ENCODE measurements at places on chromosomes 6 and 20.

GRCh38 chr20:46206025-46206424 is 87.9 kb downstream of the CD40 start:
- no peak for DNase-seq

GRCh38 chr6:68326762-68327161 is 308.3 kb upstream of the ADGRB3 start:
- no peak for DNase-seq

DNA sequence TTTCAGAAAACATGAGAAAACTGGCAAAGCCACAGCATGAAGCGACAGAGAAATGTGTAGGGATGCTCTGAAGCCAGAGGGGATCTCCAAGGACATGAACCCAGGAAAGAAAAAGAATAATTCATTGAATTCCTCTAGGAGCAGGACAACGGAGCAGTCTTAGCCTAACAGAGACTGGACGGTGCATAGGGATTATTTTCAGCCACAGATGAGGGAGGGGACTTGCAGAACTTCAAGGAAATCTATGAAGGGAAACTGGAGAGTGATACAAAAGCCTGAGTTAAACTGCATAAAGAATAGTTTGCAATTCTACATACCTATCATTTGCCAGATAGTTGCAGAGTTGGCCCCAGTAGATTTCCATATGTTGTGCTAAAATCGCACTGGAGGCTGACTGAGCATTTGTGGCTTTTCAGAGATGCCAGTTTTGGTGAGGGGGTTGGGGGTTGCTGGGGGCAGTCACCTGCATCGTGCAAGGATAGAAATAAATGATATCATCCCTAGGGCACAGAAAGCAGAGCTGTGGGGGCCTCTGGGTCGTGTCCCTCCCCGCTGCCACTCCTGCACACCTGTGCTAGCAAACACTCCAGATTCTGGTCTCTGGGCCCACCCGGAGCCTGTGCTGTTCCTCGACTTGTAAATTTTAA is 443.2 kb upstream of the JARID2 start:
- no peak for DNase-seq

GRCh38 chr20:46350201-46350985 is 42.1 kb upstream of the CDH22 start:
- no peak for DNase-seq

GRCh38 chr20:49288250-49288751 is 10.4 kb upstream of the ZNFX1 start:
- no peak for DNase-seq

DNA sequence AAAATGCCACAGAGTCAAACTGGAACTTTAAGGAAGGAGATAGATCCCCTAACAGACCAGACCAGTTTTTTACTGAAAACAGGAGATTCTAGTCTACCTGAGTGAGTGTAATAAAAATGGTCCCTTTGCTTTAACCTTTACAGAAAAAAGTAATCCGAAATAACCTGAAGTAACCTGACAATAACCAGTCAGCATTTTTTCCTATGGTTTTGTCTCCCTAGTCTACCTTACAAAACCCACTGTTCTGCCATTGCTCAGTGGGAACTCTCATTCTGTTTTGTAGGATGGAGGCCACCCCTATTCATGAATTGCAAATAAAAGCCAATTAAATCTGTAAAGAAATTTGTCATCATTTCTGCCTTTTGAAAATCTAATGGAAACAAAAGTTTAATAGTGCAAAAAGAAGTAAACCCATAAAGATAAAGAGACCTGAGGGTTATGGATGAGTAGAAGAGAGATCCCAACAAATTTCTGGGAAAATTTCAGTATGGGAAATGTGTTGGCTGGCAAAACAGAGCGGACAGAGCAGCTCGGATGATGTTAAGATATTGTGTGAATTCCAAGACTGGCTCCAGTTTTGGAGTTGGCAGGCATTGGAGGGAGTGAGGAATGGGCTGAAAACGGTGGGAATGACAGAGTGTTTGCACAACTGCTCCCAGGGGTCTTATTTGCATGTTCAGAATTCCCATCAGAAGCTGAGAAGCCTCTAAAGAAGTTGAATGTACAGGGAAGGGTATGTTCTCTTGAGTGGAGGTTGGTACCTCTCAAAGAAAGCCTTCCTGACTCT is 104.7 kb upstream of the RALGAPA2 start:
- no peak for DNase-seq

DNA sequence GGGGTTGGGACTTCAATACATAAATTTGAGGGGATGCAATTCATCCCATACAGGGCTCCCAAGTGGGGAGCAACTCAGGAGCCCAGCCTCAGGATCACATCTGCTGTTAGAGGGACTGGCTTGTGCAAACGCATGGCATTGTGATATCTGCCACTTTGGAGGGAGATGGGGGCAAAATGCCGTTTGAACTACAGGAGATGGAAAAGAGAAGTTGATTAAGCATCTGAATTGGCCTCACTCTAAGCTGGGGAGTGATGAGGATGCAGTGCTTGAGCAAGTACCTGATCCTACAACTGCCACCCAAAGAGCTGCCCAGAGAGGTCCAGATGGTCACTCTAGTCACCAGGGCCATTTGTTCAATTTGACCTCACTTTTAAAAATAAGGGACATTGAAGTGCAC is 2.0 kb downstream of the LY86 start:
- no peak for DNase-seq

DNA sequence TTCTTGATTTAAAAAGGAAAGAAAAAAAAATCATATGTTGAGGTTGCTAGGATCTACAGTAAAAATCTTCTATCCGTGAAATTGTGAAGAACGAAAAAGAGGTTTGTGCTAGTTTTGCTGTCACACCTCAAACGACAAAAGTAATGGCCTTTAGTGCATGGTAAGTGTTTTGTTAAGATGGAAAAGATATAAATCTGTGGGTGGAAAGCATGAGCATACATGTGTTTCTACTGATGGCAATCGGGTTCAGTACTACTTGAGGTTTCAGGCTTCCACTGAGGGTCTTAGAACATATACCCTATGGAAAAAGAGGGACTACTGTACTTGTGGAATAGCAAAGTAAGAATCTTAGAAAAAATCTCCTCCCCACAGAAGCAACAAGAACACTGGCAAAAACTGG is 58.0 kb downstream of the AHI1 start:
- DNase-seq: no peak

DNA sequence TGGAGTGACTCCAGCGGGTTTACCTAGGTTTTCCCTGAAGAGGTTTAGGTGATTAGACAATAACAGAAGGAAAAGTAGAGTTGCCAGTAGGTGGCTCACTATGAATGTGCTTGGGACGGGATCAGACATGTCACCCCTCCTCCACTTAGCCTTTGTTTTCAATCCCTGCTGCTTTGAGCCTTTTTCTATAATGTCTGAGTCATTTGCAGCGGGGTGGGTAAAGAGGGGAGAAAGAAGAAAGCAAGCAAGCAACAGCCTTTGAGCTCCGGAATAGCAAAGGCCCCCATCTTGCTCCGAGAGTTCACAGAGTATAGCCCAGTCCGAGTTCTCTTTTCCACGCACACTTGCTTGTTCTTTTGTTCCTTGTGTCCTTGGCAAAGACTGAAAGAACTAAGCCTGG is 129.1 kb downstream of the PACRG start:
- DNase-seq: no peak

DNA sequence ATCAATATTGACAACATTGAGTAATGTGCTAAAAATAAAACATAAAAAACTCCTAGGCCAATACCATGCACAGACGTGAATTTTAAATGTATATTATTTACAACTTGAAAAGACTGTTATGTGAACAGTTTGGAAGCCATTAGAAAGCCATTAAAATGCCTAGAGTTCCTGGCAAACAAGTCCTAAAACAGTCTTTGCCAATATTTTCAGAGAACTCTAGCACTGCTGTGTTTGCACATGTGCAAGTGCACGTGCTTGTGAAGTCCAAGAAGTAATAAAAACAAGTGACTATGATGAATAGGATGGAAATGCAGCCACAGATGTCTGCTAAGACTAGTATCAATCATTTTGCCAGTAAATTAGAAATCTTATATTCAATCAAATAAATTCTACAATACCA is 1447.6 kb downstream of the GRIK2 start:
- DNase-seq: no peak
